GM12864 (cell line): ENCODE measurements at places on chromosomes 7 and 10.

DNA sequence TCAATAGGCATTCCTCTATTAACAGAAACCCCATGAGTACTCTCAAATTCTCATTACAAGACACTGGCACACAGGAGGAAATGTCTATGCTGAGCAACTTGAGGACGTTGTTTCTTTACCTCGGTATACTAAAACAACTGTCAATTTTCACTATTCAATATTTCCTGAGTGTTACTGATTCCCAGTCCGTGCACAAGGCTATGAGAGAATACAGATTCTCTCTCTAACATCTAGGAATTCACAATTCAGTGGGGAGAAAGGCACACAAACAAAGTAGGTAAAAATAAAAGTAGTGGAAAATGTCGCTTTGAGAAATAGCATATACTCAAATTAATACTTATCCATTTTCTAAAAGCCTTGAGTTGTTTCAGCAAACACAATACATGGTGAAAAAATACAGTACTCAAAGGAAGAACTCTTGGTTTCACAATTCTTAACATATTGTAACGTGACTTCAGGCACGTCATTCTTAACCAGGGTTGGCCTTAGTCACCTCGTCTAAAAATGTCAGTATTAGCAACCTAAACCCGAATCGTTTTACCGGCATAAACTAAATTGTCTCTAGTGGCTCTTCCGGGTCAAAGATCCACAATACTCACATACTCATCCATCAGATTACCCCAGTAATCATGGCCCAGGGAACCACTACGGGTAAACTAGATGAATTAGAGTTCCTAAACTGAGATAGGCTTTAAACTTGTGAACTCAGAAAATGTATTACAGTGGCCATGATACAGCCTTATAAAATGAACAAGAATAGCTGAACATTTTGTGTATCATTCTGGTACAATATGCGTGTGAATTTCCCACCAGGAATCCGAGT lies 1.5 kb downstream of the IPMK start:
- peak; percentile 36 for DNase-seq

GRCh38 chr7:27193335-27194001 lies 6.4 kb downstream of the HOXA13 start:
- DNase-seq = no peak

GRCh38 chr7:80611779-80612178 lies 26.7 kb upstream of the CD36 start:
- no peak for DNase-seq

DNA sequence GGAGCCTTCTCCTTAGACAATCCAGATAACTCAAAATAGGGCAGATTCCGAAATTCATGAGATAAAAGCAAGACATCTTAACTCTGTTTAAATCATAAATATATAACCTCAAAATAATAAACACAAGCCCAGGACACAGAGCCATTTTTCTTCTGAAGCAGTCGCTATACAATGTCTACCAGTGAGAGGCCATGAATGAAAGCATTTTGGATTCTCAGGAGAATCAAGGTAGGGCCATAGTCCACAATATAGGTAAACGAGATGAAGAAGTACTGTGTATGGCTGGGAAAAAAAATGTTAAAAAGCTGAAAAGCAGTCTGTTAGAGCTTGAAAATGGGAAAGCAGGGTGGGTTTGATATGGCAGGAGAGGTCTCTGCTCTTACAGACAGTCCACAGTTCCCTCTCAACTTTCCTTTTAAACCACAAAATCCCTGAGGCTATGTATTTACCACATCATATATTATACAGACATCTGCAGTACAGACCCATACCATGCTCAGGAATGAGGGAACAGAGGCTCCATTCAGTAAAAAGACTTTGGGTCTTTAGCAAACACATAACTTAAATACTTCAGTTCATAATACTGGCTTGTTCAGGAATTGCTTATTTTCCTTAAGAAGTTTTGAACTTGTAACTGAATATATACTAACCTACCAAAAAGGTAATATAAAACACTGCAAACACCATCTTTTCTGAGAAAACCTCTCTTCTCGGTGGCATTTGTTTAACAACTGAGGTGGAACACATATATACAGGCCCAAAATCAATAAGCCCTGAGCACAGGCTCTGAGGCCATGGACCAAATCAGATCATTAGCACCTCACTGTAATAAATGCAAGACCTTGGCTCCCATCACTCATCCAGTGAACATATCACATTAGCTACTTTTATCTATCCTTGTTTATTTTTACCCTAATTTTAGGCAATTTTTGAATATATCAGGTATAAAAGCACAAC lies 109.3 kb downstream of the SORBS1 start:
- no peak for DNase-seq

GRCh38 chr10:86023931-86024280 lies 342.7 kb downstream of the GRID1 start:
- no peak for DNase-seq

DNA sequence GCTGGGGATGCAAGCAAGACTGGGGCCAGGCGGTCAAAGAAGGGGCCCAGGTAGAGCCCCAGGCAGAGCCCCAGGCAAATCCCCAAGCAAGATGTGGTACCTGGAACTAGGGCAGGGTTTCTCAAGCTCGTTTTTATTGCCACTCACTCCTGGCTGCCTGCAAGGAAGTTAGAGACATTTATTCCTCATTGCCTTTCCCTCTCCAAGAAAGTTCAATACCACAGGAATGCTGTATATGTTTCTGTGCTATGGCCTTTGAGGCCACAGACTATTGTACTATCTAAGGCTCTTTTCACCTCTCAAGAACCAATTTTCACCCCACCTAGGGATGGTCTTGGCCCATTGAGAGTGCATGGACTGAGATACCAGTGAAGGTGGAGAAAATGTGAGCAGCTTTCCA lies 71.3 kb downstream of the TACC2 start:
- no peak for DNase-seq

DNA sequence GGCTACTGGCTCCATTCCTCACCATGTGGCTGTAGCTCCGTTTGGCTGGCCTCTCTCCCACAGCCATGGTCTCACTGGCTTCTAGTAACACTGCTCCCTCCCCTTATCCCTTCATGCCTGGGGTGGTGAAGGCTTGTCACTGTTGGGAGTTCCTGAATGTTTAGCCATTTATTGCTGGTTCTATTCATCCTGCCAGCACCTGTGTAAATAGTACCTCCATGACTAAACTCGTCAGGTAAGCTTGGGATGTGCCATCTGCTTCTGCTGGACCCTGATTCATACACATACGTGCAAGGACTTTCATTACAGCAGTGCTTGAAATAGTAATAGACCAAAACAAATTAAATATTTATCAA lies 61.6 kb downstream of the CCDC71L start:
- no peak for DNase-seq

DNA sequence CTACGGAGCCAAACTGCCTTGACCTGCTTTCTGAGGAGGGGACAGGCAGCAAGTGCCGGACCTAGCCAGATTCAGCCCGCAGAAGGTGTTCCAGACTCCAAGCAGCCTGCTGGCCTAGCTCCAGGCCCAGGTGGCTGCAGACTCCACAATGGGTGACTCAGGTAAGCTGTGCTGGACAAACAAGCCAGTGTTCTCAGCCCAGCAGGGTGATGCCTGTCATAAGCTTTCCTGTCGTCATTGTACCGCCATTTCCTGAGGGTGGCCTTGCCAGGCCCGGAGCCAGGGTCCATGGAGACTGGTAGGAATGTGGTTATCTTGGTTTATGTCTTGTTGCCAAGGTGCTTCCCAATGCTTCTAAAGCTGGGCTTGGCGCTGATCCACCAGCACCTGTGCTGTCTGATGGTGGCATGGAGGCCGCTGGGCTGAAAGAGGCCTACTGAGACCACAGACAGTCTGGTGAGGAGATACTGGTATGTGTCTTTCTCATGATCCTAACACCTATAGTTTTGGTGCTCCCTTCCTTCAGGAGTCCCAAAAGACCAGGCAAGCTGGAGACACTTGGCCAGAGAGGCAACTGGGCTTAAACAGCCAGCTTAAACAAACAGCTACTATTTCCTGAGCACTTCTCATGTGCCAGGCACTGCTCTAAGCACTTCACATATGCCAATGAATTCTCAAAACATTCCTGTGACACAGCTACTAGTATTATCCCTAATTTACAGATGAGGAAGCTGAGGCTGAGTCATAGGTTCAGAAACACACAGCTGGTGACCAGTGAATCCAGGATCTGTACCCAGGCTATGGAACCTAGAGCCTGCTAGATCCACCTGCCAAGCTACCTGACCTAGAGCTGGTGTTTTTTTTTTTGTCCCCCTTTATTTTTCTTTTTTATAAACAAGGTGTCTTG lies 42.0 kb downstream of the ZC3HC1 start:
- DNase-seq = no peak

DNA sequence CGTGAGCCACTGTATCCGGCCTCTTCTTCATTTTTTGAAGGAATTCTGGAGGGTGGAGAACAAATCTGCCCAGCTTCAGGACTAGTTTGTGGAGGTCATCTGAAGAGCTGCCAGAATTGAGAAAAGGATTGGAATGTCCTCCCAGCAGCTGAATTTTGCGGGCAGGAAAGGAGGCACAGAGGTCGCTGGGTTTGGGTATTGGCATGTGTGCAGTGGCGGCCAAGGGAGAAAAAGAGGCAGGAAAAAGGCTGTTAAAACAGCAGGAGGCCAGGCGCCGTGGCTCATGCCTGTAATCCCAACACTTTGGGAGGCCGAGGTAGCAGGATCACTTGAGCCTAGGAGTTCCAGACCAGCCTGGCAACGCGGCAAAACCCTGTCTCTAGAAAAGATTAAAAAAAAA lies 80.4 kb downstream of the HIP1 start:
- DNase-seq = no peak

DNA sequence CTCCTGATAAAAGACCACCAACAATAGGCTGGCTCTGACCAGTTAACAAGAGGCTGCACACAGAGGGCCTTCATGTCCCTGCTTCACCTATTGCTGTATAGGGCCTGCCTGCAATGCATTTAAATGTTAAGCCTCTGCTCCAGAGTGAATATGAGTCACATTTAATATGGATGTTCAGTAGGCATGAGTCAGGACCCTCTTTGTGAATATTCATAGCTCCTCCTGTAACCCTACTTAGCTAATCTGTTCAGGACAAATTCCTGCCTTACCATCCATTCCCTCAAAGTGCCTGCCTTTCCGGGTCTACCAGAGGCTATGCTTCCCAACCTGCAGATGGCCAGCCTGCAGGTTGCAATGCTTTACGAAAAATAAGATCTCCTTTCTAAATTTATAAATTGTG lies 32.5 kb downstream of the ARHGAP22 start:
- no peak for DNase-seq

DNA sequence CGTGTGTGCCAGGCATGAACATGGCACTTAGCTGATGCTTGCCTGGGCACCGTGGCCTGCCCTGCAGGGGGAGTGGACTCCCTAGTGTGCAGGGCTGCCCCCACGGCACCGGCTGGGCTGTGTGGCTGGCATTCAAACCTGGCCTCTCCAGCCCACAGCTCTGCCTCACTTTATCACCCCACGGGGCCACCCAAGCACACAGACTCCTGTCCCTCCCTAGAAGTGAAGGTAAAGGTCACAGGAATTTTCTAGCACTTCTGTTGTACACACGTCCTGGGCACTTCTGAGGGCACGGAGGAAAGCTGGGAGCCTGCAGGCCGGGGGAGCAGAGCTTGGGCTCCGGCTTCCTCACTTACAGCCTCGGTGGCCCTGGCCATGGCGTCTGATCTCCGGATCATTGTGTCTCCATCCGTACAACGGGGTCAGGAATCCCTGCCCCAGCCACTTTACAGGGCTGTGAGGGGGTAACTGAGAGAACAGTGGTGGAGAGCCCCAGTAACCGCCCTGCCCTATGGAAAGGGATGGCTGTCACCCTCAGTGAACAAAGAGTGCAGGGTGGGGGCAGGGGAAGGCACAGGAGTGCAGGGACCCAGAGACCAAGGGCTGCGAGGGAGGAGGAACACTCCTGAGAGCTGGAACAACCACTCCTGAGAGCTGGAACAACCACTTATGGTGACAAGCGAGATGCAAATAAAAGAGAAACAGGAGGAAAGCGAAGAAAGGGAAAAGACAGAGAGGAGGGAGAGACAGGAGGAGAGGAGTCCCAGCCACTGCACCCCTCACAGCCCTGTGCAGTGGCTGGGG lies 3.9 kb upstream of the PYROXD2 start:
- no peak for DNase-seq

GRCh38 chr10:99583687-99584086 lies 36.6 kb downstream of the SLC25A28 start:
- no peak for DNase-seq

DNA sequence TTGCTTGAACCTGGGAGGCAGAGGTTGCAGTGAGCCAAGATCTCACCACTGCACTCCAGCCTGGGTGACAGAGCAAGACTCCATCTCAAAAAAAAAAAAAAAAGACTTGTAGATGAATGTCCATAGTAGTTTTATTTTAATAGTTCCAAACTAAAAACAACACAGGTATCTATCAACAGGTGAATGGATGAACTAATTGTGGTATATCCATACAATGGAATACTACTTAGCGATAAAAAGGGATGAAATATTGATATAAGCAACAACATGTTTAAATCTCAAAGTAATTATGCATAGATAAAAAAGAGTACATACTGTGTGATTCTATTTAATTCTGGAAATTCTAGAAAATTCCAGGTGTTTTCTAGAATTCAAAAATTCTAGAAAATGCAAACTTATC lies 37.5 kb upstream of the MRPS16 start:
- no peak for DNase-seq

DNA sequence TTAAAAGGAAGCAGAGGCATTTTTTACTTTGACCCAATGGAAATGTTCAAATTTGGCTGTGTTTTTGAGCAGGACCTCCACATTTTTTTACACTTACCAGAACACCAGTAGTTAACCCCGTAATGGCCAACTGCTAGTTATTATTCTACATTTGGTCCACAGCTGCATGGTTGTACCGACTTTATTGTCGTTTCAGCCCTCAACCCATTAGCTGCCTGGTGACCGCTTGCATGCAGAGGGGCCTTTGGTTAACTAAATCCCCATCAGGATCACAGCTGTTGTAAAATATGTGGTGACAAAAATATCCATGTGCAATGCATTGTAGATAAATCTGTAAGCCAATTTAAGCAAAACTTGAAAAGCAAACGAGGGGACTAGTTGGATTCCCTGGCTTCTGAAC lies 342.2 kb upstream of the MEOX2 start:
- DNase-seq = no peak

DNA sequence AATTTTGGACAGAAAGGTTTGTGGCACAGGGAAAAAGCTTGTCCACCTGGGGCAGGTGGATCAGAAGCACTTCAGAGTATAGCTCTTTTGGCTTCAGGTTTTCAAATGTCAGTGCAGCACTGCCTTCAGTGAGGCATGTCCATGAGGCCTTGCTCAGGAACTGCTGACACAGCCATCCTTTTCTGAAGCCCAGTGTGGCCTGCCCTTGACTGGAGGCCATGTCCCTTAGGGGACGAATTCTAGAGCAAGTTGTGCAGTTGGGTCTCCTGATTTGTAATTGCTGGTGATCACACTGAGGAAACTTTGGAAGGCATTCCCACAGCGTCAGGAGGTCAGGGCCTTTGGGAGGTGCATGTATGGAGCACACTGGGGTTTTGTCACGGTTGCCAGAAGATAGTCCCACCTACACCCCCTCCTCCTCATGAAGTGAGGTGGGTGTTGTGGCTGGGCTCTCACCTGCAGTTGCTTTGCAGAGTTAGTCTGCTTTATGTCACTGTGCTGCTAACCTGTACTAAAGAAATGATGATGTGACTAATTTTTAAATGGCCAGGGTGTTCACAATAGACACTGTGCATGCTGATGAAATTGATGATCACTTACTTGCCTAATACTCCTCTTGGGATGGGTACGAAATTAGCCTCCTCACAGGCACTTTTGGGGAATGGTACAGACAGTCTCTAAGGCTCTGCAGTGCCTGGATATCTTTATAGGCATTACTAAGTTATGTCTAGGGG lies 41.7 kb downstream of the OGDH start:
- no peak for DNase-seq
